ENCODE measurements at places on chromosomes 7 and 10.

DNA sequence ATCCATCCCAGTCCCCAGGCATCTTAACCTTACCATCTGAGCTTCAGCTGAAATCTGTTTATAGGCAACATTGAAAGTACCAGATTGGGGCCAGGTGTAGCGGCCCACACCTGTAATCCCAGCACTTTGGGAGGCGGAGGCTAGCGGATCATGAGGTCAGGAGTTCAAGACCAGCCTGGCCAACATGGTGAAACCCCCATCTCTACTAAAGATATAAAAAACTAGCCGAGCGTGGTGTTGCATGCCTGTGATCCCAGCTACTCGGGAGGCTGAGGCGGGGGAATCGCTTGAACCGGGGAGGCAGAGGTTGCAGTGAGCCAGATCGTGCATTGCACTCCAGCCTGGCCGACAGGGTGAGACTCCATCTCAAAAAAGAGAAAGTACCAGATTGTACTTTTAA lies 39.0 kb downstream of the CRCP start:
- no peak for ATAC-seq

DNA sequence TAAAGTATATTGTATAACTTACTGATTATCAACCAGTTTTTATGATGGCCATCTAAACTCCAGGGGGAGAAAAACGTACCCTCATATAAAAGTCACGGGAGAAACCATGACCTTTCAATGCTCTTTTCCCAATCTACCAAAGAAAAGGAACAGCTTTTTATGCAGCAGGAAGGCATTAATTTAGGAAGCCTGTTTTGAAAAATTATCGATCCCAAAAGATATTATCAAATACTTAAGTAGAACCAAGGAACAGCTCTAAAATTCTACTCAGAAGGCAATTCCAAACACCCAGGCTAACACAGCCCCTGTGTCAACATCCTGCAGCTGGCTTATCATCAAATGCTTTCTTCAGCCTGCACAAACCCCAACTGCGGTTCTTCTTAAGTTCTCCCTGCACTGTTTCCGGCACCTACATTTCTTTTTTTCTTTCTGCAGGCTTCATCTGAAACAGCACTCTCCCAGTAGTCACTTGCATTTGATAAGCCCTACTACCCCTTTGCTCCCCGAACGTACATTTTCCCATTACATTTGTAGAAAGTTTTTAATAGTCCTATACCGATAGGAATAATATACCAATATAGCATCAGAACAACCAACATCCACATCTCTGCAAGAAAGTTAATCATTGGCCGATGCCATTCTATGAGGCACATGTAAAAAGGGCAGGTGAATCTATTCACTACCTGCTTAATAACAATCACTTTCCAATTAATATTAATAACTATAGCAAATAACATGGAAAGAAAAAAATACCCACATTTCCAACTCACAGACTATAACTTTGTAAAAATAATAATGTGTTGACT lies 47.9 kb downstream of the PIP4K2A start:
- ATAC-seq, result peak; percentile 78

DNA sequence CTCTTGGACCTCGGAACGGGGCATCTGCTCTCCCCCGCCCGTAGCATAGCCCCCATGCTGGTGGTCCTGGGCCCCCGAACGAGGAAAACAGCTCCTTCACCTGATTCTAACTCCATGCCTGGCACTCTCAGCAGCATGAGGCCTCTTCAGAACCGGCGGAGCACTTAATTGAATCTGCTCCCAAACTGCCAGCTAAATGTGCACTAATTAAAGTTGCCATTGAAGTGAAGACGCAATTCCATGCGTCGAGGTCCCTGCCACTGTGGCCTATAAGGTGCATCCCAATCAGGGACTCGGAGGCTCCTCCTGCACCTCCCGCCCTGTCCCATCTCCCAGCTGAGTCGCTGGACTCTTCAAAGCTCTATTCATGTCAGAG lies 41.3 kb upstream of the ADGRA1 start:
- ATAC-seq, result no peak

GRCh38 chr7:95687759-95688343 lies 84.5 kb upstream of the DYNC1I1 start:
- ATAC-seq, result no peak

- no peak for ATAC-seq
Measured at GRCh38 chr7:112987171-112987570, 99.5 kb downstream of the GPR85 start.

- ATAC-seq, result no peak
Measured at GRCh38 chr7:132072873-132073272, 503.4 kb downstream of the PLXNA4 start.

DNA sequence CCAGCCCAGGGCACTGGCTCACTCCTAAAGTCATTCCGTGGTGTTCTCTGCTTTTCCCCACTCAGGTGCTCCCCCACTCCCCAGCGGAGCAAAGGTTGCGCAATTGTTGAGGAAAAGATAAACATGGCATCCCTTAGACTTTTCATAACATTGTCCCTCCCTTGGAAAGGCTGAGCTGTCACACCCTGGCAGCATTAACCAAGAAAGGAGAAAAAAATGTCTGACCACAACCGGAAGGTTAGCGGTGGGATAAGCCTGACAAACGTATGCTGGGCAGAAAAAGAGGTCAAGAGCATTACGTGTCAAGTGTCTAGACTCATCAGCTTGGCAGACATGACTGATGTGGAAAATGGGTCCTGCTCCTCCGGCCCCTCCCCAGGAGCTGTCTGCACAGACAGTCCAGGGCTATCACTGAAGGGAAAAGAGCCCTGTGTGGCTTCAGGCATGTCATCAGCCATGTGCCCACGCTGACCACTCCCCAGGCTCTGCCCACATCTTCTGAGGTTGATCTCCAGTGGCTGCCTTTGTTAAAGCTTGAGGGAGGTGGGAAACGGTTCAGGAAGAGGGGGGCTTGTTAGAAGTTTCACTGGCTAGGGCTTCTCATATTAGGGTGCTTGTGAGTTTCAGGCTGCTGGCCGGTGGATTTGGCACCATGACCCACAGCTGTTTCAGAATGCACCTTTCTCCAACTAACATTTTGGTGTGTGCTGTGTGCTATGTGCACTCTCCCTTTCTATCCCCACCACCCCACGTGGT lies 30.1 kb downstream of the BTBD16 start:
- ATAC-seq, result peak; percentile 35

DNA sequence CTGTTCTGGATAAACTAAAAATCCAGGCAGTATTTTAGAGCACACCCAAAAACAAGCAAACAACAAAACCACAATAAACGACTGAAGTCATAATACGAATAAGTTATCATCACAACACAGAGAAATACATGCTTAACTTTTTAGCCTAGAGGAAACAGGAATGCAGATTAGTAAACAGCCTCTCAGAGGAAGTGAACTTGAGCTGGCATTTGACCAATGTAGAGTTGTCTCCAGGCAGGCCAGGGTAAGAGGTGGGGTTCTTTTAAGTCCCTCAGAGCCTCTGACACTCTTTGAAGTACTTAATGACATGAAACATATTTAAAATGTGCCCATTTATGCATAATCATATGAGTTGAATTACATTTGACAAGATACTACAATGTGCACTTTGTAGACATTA lies 43.3 kb upstream of the PLXDC2 start:
- no peak for ATAC-seq

GRCh38 chr7:29435167-29435566 lies 128.5 kb upstream of the PRR15 start:
- ATAC-seq, result no peak

GRCh38 chr10:110820321-110820814 lies 51.4 kb upstream of the PDCD4 start:
- ATAC-seq, result no peak

- no peak for ATAC-seq
Measured at GRCh38 chr7:105655500-105656380, 74.4 kb upstream of the EFCAB10 start.

- no peak for ATAC-seq
Measured at GRCh38 chr10:23192712-23193434, 761 bp downstream of the PTF1A start.

GRCh38 chr7:28647076-28647421 lies 234.7 kb downstream of the CREB5 start:
- no peak for ATAC-seq

- ATAC-seq, result no peak
Measured at GRCh38 chr10:4281190-4281825, 496.3 kb upstream of the KLF6 start.

DNA sequence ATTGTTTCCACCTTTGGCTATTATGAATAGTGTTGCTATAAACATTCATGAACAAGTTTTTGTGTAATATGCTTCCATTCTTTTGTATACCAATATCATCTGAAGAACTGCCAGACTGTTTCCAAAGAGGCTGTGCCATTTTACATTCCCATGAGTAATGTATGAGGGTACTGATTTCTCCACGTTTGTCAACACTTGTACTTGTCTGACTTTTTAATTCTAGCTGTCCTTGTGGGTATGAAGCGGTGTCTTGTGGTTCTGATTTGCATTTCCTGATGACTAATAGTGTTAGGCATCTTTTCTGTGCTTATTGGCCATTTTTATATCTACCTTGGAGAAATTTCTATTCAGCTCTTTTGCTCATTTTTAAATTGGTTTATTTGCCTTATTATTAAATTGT lies 52.8 kb downstream of the LSMEM1 start:
- ATAC-seq, result no peak

- ATAC-seq, result no peak
Measured at GRCh38 chr10:2488446-2489005, 578.8 kb upstream of the PFKP start.

DNA sequence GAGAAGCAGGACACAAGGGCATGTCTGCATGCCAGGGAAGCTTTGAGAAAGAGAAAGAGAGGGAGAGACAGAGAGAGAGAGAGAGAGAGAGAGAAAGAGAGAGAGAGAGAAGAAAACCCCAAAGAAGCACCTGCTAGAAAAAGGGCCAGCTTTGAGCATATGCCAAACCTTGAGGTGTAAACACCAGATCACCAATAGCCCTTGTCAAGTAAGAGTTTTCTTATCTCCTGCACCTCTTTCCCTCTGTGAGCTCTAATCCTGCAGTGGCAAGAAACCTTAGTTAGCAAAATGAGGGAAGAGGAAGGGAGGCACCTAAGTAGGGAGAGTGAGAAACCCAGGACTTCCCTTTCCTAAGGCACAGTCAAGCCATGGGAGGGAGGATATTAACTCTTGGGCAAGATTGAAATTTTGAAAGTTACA lies 11.3 kb upstream of the TRDMT1 start:
- ATAC-seq, result no peak

DNA sequence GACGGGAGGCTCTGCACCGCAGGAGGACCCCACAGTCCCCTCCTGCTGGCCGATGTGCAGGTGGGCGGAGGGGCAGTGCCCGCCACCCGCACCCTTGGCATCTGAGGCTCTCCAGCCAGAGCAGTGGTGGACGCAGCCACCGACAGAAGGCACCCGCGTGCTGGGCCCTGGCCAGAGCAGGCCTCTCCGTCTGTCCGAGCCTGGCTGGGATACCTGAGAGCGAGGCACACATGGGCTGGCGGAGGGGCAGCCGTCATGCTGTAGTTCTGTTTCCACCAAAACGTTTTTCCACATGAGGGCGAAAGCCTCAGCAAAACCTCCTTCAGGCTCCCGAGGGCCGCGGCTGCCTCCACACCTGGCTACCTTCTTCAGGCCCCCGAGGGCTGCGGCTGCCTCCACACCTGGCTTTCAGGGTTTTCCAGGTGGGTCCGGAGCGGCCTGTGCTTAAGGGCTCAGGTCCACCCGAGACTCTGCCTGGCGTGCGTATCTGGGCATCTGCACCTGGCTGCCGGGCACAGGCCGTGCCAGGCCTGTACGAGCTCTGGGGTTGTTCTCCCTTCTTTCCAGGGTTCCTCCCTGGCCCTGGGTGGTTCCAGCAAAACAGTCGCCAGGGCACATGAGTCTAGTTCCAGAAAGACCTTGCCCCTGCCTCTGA lies 115.5 kb downstream of the INPP5A start:
- no peak for ATAC-seq

- no peak for ATAC-seq
Measured at GRCh38 chr7:7650682-7651206, 10.2 kb downstream of the UMAD1 start.

DNA sequence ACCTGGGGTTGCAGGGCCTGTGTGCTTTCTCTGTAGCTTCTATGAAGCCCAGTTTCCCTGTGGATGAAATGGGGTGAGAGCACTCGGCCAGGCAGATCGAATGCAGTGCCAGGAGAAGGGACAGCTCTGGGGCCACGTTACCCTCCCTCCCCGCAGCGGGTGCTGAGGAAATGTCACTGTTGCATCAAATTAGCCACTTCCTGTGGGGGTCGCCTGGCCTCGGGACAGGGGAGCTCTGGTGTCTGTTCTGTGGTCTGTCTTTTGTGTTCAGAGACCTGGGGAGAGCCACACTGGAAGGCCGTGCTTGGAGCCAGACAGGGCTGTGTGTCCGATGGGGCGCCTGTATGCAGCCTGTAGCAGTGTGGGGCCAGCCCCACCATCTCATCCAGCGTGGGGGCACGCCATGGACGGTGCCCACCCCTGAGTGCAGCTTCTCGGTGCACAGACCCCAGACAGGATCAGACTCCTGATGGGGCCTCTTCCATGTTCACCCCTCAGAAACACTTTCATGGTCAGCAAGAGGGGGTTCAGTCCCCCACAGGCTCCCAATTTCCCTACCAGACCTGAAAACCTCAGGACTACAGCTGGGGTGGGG lies 13.6 kb downstream of the TTYH3 start:
- peak; percentile 66 for ATAC-seq

- ATAC-seq, result no peak
Measured at GRCh38 chr10:21831986-21832820, 171.3 kb downstream of the DNAJC1 start.

- ATAC-seq, result no peak
Measured at GRCh38 chr7:128701062-128701785, 29.1 kb downstream of the GARIN1A start.

DNA sequence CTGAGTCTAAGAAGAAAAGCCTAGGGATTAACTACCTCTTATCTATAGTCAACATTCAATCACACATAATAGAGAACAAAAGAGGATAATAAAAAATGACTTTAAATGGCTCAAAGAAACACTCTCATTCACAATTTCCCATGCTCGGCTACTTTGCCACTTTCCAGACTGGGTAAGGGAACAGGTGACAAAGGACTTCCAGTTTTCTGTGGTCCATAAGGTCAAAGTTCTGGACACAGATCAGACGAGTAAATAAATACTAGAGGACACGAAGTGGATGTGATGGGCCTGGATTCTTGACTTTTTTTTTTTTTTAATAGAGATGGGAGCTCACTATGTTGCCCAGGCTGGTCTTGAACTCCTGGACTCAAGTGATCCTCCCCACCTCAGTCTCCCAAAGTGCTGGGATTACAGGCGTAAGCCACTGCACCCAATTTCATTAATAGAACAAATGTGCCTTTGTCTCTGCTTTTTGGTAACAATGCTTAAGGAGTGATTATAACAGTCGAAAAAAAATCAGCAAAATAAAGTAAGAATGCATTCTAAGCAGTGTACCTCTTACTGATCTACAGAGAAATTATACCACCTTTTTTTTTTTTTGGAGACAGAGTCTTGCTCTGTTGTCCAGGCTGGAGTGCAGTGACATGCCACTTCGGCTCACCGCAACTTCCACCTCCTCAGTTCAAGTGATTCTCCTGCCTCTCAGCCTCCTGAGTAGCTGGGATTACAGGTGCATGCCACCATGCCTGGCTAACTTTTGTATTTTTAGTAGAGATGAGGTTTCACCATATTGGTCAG lies 70.6 kb downstream of the WAPL start:
- no peak for ATAC-seq

- no peak for ATAC-seq
Measured at GRCh38 chr7:134450294-134451000, 8.5 kb downstream of the AKR1B1 start.
